Myometrial cell (primary cell): ENCODE measurements at places on chromosomes 6 and 20. TPM values are rescaled to one million over a fixed set of nuclear protein-coding genes. Genes with fewer than 3 reads are reported as not detected.

Gene DNAH8
- total RNA-seq = not detected in 2 replicates

Gene OOEP
- not detected in 2 replicates for total RNA-seq

Gene MCCD1
- not detected in 2 replicates for total RNA-seq

Gene LRFN2
- total RNA-seq = not detected in 2 replicates

Gene ZFP57
- total RNA-seq = 0.58 TPM in 1 of 2 replicates, not detected in the other

Gene ISM1
- not detected in 2 replicates for total RNA-seq
